ENCODE measurements at places on chromosomes 1 and 21.

DNA sequence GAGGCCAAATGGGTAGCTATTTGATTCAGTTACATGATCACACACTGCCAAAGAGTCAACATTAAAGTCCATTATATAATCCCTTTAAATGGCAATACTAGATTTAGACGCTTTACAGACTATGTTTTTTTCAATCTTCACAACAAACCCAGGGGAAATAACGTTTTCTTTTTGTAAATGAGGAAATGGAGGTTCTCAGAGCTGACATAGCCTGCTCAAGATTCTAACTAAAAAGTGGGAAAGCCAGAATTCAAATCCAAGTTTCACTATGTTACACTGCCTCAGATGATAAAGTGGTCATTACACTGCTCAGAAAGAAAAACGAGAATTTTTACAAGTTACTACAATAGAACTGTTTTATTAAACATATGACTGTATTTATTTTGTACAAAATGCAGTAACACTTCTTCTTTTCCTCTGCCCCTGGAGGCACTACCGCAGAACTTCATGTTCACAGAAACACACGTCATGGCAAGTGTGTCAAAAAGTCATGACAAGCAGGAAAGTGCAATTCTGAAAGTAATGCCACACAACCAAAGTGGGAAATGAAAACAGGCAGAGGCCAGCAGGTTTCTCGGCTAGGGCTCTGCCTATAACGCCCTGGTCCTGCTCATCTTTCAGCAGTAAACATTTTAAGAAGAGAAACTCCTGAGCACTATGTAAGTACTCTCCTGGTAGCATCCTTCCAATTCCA lies 19.0 kb downstream of the THEMIS2 start:
- DNase-seq = no peak

DNA sequence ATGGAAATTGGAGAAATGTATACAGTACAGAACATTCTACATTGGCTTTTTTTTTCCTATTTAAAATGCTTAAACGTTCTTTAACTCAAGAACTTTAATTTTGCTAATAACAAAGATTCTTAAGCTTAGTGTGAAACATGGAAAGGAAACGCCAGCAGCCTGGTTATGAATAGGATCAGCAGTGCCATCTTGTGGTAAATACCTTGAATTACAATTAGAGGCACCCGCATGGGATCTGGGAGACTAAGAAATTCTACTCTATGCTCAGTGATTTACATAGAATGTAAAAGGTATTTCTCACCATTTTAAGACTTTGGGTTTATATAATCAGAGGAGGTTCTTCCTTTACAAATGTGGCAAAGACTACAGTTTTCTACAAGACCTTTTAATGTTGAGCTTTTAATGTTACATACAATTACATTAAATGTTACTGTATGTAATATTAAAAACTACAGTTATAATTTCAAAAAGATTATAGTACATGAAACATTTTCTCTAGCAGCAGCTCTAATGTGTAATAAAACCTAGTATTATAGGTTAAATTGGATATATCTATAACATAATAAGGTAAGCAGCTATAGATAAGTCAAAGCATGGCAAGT lies 32.1 kb upstream of the APOBEC4 start:
- DNase-seq = no peak

DNA sequence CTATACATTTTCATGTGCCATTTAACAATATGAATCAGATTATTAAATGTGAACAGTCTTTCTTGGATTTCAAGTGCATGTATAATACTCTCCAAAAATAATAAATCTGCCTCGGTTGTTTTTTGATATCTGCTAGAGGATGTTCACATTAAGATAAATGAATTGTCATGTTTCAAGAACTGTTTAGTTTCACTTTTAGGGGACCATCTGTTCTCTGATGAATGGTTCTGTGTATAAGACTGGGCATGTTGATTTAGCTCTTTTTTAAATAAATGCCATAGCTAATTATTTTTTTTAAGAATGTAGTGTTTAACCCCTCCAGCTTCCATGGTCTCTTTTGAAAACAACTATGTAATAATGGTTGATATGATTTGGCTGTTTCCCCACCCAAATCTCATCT lies 1245.1 kb upstream of the ADGRL4 start:
- DNase-seq = no peak

GRCh38 chr1:72845381-72845780 lies 563.0 kb upstream of the NEGR1 start:
- DNase-seq = no peak

DNA sequence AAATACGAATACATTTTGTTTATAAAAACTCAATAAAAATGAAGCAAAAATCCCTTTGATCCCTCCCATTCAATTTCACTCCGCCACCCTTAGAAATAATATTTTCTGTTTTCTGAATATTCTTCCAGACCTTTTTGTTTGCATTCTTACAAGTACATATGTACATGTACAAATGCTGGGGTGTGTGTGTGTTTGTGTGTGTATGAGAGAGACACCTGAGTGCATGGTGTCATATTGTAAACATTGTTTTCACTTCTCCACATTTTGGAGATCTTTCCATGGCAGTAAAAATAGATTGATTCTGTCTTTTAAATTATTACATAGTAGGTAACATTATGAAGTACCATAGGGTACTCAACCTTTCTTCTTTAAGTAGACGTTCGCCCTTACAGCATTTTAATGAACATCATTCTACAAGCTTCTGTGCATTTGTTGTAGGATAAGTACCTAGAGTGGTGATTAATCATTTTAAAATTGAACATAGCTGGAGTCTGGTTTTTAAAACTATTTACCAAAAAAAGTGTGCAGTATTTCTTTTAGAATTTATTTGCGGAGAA lies 1.3 kb upstream of the MPC2 start:
- no peak for DNase-seq

- no peak for DNase-seq
Observed at GRCh38 chr1:222104097-222104496, 362.2 kb upstream of the DUSP10 start.
